Activated CD4-positive, alpha-beta memory T cell treated with anti-CD3 and anti-CD28 coated beads, Interleukin-2, amount 10 ng/mL, durations not matched to agents 7 days and 5 days (primary cell): ENCODE measurements at places on chromosomes 13 and 19. TPM values are rescaled to one million over a fixed set of nuclear protein-coding genes. Genes with fewer than 3 reads are reported as not detected.

DNA sequence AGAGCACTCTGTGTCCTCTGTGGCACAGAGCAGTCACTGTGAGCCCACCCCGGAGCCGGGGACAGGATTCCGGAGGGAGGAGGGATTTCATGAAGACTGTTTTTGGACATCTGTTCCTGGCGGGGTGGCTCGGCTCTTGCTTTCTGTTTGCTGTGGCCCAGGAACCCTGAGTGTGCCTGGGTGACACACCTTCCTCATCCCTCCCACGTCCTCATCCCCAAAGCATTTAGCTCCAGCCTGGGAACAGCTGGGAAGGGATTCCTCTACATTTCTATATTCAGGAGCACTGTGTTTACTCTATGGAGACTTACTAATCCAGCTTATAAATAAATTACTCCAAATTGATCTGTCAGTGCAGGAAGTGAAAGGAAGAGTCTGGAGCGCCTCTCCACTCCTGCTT, 97.8 kb upstream of the UBL3 start:
- H3K4me3 ChIP-seq = no peak overlapping the region
- DNase-seq = no peak
- H3K4me1 ChIP-seq = peaks cover 3% of the 10 kb centered on the region
- H3K27me3 ChIP-seq = no peaks in the 10 kb centered on the region

The PSG4 gene
- not detected for total RNA-seq

DNA sequence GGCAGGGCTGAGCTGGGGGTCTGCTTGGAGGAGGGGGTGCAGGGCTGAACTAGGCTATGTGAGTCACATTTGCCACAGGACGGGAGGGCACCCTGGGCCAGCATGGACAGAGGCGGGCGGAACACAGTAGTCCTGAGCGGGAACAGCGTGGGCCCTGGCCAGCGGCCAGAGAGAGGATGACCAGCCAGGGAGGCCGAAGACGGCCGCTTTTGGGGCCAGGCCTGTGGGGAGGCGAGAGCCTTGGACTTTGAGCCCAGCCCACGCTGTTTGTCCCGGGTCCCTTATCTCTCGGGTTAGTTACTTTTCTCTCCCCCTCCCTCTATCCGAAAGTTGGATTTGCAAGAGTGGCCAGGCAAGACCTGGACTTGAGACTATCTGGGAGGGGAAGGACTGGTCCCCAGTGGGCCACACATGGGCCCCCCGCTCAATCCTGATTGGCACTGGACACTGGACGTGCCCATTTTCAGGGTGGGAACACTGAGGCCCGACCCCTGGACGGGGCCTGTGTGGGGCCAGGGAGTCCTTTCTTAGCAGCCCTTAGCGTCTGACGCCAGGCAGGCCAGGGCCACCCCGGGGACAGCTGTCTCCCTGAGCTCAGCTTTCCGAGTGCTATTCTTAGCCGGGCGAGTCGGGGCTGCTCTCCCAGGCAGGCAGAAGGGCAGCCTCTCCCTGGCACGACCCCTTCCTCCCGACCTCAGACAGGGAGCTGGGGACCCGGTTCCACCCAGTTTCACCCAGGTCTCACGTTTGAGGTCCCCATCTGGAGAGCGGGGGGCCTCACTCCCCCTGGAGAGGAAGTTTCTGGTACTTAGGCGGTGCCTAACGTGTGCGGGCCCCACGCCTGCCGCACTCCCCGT, 833 bp downstream of the GAMT start:
- peaks cover 17% of the 10 kb centered on the region for H3K4me1 ChIP-seq
- H3K27ac ChIP-seq = no peak overlapping the region

GRCh38 chr13:112658808-112659207, 31.0 kb upstream of the ATP11A start:
- no peak for DNase-seq
- no peak overlapping the region for H3K27ac ChIP-seq
- H3K4me3 ChIP-seq = no peak overlapping the region
- H3K4me1 ChIP-seq = no peaks in the 10 kb centered on the region

DNA sequence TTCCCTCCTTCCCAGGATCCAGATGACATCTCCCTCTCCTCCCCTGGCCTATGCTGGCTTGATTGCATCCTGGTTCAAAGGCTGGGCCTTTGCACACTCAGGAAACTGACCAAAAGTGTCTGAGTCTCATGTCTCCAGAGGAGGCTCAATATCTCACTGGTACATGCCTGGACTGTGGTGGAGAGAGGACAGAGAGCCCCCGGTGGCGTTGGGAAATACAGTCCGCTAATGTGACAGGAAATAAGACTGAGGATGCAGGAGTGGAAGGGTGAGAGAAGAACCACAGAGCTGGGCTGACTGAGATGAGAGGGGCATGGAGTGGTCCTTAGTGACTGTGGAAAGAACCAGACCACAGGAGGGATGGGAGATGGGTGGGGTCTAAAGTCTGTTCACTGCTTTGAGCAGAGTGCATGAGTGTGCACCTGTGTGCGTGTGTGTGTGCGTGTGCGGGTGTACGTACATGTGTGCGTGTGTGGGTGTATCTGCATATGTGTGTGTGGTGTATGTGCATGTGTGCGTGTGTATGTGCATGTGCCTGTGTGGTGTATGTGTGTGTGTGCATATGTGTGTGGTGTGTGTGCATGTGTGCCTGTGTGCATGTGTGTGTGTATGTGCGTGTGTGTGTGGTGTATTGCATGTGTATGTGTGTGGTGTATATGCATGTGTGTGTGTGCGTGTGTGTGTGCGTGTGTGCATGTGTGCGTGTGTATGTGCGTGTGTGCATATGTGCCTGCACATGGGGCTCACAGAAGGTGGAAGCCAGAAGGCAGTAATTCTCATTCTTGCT, 1.9 kb downstream of the SIGLEC5 start:
- H3K4me1 ChIP-seq = no peaks in the 10 kb centered on the region
- H3K4me3 ChIP-seq = no peak overlapping the region
- no peaks in the 10 kb centered on the region for H3K36me3 ChIP-seq
- H3K27ac ChIP-seq = no peak overlapping the region

GRCh38 chr13:71773531-71773930, 93.5 kb downstream of the DACH1 start:
- H3K27ac ChIP-seq = no peak overlapping the region
- no peaks in the 10 kb centered on the region for H3K27me3 ChIP-seq
- H3K36me3 ChIP-seq = no peaks in the 10 kb centered on the region
- H3K4me3 ChIP-seq = no peak overlapping the region
- no peaks in the 10 kb centered on the region for H3K4me1 ChIP-seq

The VSTM2B gene
- not detected for total RNA-seq

DNA sequence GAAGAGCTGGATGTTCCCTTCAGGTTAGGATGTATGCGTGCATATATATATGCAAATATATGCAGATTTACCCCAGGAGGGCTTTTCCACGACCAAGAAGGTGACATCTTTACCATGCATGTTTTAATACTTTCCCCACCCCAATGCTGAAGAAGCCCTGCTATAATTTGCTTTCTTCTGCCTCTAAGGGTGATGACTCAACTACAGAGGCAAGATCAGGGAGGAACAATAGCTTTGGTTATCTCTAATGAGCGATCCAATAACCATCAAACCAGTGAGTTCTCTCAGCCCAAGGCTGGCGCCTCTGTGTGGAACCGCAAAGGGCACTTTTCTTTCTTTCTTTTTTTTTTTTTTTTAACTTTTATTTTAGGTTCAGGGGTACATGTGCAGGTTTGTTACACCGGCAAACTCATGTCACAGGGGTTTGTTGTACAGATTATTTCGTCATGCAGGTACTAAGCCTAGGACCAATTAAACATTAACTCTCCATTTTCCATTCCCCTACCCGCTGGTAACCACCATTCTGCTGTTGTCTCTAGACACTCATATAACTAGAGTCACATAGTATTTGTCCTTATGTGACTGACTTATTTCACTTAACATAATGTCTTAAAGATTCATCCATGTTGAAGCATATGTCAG, 25.7 kb upstream of the UBE2L5 start:
- no peaks in the 10 kb centered on the region for H3K36me3 ChIP-seq
- H3K27me3 ChIP-seq = no peaks in the 10 kb centered on the region
- no peak overlapping the region for H3K27ac ChIP-seq
- no peak overlapping the region for H3K4me3 ChIP-seq

The CDX2 gene
- not detected for total RNA-seq

GRCh38 chr13:95924389-95924994, 128.7 kb downstream of the UGGT2 start:
- H3K27ac ChIP-seq = no peak overlapping the region
- H3K4me1 ChIP-seq = no peaks in the 10 kb centered on the region
- no peaks in the 10 kb centered on the region for H3K27me3 ChIP-seq
- H3K36me3 ChIP-seq = no peaks in the 10 kb centered on the region
- H3K4me3 ChIP-seq = no peak overlapping the region
- DNase-seq = no peak

DNA sequence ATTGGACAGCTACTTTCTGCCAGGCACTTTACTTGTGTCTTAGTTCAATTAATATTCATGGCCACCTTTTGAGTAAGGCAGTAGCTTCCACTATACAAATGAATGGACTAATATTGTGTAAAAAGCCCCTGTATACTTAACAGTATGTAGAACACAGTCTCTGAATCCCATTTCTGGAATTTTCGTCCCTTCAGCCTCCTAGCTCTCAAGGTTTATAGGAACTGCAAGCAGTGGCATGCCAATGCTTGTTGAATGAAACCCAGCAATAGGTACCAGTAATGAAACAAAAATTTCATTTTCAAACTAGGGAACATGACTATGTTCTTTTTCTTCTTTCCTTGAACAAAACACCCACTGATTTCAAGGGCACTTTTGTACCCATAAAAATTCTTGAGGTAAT, 361.6 kb downstream of the TDRD3 start:
- no peak for DNase-seq
- no peaks in the 10 kb centered on the region for H3K36me3 ChIP-seq
- no peaks in the 10 kb centered on the region for H3K27me3 ChIP-seq
- H3K27ac ChIP-seq = no peak overlapping the region

The RPS28 gene
- 1,605 TPM for total RNA-seq
